ENCODE measurements at places on chromosomes 13 and 19. TPM values are rescaled to one million over a fixed set of nuclear protein-coding genes. Genes with fewer than 3 reads are reported as not detected.

LRFN3 gene
- 13.9 TPM for total RNA-seq

SULT2B1 gene
- total RNA-seq = not detected

CGB5 gene
- 12.3 TPM for total RNA-seq

PRODH2 gene
- not detected for total RNA-seq

N4BP2L1 gene
- total RNA-seq = 0.39 TPM

CD22 gene
- not detected for total RNA-seq

NLRP4 gene
- total RNA-seq = not detected

CADM4 gene
- 2.6 TPM for total RNA-seq

PSG3 gene
- not detected for total RNA-seq

ZNF285 gene
- 0.72 TPM for total RNA-seq

TTC9B gene
- not detected for total RNA-seq

VSTM2B gene
- total RNA-seq = not detected

SMIM44 gene
- not detected for total RNA-seq

TNNI3 gene
- total RNA-seq = not detected

ASPDH gene
- total RNA-seq = not detected

MBD3L3 gene
- total RNA-seq = not detected

FCGBP gene
- total RNA-seq = not detected

B3GNT3 gene
- not detected for total RNA-seq

SIAH3 gene
- total RNA-seq = 0.08 TPM

CEACAM1 gene
- total RNA-seq = 0.39 TPM

APOC1 gene
- total RNA-seq = 57.2 TPM

GAPDHS gene
- total RNA-seq = not detected

UNC13A gene
- 0.08 TPM for total RNA-seq

DAND5 gene
- total RNA-seq = not detected

ZNF575 gene
- total RNA-seq = 21.8 TPM

SAMD1 gene
- 48.6 TPM for total RNA-seq

CFD gene
- 0.91 TPM for total RNA-seq

KLK3 gene
- total RNA-seq = not detected

ZNF583 gene
- total RNA-seq = 2.8 TPM

ICAM4 gene
- total RNA-seq = 9.3 TPM

LRG1 gene
- under 0.01 TPM for total RNA-seq

CBY2 gene
- not detected for total RNA-seq

RAB3A gene
- total RNA-seq = 1.8 TPM

SHISA2 gene
- 1.7 TPM for total RNA-seq

ERICH6B gene
- total RNA-seq = not detected

ZFP28 gene
- total RNA-seq = 4.2 TPM

Data from epithelial cell of alveolus of lung (primary cell).